Jurkat, Clone E6-1 (cell line): ENCODE measurements at places on chromosomes 13 and 19.
A peak's percentile ranks its signal among the peaks of the same experiment; 100 is the strongest.

DNA sequence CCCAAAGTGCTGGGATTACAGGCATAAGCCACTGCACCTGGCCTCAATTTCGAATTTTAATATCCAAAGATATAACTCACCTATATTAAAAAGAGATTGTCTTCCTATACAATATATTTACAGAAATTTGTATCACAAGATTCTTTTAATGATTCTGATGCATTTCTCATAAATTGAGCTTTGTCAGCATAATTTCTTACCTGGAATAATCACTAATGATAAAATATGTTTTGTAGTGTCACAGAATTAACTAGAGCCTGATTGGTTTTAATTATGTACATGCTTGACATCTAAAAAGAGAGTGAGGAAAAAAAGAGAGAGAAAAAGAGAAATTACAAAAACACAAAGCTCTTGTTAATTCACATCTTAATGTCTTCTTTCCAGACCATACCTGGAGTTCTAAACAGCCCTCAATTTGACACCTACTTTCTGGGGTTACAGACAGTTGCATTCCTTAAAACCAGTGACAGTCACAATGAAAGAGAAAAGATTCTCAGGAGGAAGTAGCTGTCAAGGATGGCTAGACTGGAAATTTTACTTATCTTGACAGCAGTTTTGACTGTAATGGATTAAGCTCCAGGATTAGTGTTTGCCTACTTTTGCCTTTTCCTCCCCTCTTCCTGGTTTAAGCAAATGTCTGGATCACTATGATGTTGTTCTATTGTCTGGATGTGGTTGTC lies 214.4 kb downstream of the SPRY2 start:
- no peak for DNase-seq

GRCh38 chr19:46713781-46714443 lies 3.0 kb downstream of the PRKD2 start:
- peak; percentile 70 for DNase-seq

DNA sequence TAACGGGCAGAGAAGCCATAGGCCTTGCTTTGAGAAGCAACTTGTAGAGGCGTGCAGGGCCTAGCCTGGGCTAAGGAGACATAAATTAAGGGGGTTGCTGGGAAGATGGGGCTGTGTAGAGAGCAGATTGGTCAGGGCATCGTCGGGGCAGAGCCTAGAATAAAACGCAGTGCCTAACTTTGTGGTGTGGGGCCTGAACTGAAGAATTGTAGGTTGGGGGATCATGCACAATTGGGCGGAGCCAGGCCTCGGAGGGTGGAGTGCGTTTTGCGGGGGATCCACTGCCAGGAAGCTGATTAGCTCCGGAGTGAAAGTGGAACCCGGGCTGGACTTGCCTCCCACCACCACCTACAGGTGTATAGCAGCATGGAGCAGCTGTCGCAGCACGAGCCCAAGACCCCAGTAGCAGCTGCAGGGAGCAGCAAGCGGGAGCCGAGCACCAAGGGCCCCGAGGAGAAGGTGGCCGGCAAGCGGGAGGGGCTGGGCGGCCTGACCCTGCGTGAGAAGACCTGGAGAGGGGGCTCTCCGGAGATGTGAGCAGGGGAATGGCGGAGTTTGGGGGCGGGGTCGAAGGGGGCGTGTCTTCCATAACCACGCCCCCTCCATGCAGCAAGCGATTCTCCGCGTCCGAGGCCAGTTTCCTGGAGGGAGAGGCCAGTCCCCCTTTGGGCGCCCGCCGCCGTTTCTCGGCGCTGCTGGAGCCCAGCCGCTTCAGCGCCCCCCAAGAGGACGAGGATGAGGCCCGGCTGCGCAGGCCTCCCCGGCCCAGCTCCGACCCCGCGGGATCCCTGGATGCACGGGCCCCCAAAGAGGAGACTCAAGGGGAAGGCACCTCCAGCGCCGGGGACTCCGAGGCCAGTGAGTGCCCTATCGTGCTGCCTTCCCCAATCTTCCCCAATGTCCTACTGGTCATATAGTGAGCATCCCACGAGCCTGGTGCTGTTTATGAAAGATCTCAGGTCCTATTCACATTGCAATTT lies 13.8 kb downstream of the DNASE2 start:
- no peak for DNase-seq

DNA sequence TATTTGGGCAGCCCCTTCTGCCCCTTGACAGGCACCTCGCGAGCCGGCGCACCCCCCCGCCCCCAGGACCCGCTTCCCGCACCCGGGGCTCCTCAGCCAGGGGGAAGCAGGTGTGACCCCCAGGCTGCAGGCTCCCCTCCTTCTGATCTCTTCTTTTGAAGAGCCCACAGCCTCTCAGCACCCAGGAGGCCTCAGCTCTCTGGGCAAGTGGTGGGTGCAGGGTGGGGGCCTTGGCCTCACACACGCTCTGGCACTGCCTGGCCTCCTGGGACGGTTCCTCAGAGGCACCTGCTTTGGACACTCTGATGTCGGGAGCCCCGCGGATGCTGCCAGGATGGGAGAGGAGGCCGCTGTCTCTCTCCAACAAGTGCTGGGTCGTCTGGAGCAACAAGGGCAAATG lies 1.5 kb upstream of the C13orf46 start:
- no peak for DNase-seq

- peak; percentile 47 for DNase-seq
Measured at GRCh38 chr19:51422053-51422448, 4.6 kb upstream of the SIGLEC10 start.

GRCh38 chr19:55391191-55391670 lies 5.5 kb downstream of the RPL28 start:
- no peak for DNase-seq
